CD8-positive, alpha-beta memory T cell (primary cell): ENCODE measurements at places on chromosomes 16 and 17. TPM values are rescaled to one million over a fixed set of nuclear protein-coding genes. Genes with fewer than 3 reads are reported as not detected.

The METTL23 gene
- 152 TPM for polyA plus RNA-seq

The MAP2K6 gene
- polyA plus RNA-seq: 18.7 TPM

The BRIP1 gene
- polyA plus RNA-seq: 0.86 TPM

The CACNA1H gene
- polyA plus RNA-seq: 0.40 TPM

The B4GALNT2 gene
- polyA plus RNA-seq: not detected

The EZH1 gene
- 37.2 TPM for polyA plus RNA-seq

The ZNF778 gene
- polyA plus RNA-seq: 4.1 TPM

The CCL7 gene
- not detected for polyA plus RNA-seq

The ZP2 gene
- not detected for polyA plus RNA-seq

The KCNH6 gene
- polyA plus RNA-seq: not detected

The PRSS27 gene
- not detected for polyA plus RNA-seq

The MFSD6L gene
- not detected for polyA plus RNA-seq

The SPHK1 gene
- 0.76 TPM for polyA plus RNA-seq

The FCSK gene
- polyA plus RNA-seq: 7.8 TPM

The CCDC144A gene
- polyA plus RNA-seq: 1.5 TPM

The CA5A gene
- polyA plus RNA-seq: not detected

The RASL10B gene
- polyA plus RNA-seq: 0.12 TPM

The KRTAP16-1 gene
- 0.58 TPM for polyA plus RNA-seq

The VAT1L gene
- not detected for polyA plus RNA-seq

The MYH2 gene
- not detected for polyA plus RNA-seq

The LSM12 gene
- polyA plus RNA-seq: 80.7 TPM

The ANKFN1 gene
- not detected for polyA plus RNA-seq

The TBC1D26 gene
- 0.23 TPM for polyA plus RNA-seq

The EXOC3L1 gene
- not detected for polyA plus RNA-seq
